PC-3 (cell line): ENCODE measurements at places on chromosomes 4 and X. TPM values are rescaled to one million over a fixed set of nuclear protein-coding genes. Genes with fewer than 3 reads are reported as not detected.

Gene CENPI
- 28.9 and 34.7 TPM in 2 replicates for total RNA-seq

Gene BMP3
- total RNA-seq: 1.5 and 1.8 TPM in 2 replicates

Gene PAGE1
- total RNA-seq: 1.7 and 4.5 TPM in 2 replicates

Gene GAGE1
- not detected in 2 replicates for total RNA-seq

- H3K4me1 ChIP-seq: peaks cover 14% of the 10 kb centered on the region
- H3K27me3 ChIP-seq: no peaks in the 10 kb centered on the region
- H3K4me3 ChIP-seq: no peak overlapping the region
- no peak overlapping the region for H3K27ac ChIP-seq
- DNase-seq: peak; percentile 47
- no peaks in the 10 kb centered on the region for H3K36me3 ChIP-seq
Observed at GRCh38 chr4:176309772-176310171, 10.0 kb upstream of the SPCS3 start.

- H3K27ac ChIP-seq: no peak overlapping the region
- H3K36me3 ChIP-seq: no peaks in the 10 kb centered on the region
- H3K4me3 ChIP-seq: no peak overlapping the region
- H3K4me1 ChIP-seq: no peaks in the 10 kb centered on the region
Observed at GRCh38 chrX:18075603-18076002, 145.1 kb downstream of the BEND2 start.
